Inflammatory macrophage treated with lipopolysaccharide for 1 hour (primary cell): ENCODE measurements at places on chromosomes 3 and 15.

GRCh38 chr3:173465112-173465511 is 67.6 kb downstream of the NLGN1 start:
- DNase-seq, result no peak

GRCh38 chr3:10983219-10983916 is 9.2 kb upstream of the SLC6A1 start:
- DNase-seq, result peak; percentile 49

DNA sequence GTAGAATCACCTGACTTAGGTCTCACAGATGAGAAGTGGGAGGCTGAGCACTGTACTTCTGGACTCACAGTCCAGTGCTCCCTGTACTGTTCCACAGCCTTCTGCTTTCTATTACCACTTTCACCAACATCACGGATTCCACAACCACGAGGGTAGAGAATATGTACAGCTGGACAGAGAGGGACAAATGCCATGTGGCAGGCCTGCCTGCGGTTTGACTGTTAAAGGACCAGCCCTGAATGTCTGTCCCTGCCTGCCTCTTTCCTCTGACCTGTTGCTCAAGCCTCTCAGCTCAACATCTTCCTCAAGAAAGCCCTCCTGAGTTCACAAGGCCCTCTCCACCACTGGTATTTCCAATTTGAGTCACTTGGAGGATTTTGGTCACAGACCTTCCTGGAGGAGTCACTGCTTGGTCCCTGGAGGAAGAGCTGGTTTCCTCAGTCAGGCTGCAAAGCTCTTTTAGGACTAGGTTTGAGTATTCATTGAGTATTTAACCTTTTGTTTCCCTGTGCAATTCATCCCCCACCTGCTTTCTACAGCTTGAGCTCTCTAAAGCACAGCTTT is 49.1 kb downstream of the RAB11A start:
- DNase-seq, result no peak

GRCh38 chr3:14208977-14209394 is 30.4 kb downstream of the LSM3 start:
- no peak for DNase-seq

DNA sequence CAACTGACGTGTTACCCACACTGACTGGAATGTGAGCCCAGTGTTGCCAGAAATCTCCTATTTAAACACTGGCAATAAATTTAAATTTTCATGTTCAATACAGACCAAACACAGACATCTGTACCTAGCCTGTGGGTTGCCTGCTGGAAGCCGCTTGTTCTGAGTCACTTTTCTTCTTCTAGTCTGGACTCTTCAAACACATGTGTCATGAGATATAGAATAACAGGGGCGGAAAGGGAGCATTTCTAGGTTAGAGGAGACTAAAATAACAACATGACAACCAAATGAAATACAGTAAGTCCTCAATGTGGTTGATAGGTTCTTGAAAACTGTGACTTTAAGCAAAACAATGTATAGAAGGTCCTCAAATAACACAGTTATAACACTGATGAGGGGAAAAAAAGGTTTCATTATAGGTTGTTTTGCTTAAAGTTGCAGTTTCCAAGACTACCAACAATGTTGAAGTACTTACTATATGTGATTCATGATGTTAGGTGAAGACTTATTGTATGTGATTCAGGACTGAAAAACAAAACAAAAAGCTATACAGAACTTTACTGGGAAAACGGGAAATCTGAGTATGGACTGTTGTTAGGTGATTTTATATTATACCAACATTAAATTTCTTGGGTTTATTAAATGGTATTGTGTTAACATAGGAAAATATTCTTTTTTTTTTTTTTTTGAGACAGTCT is 63.1 kb downstream of the PRKAR2A start:
- DNase-seq, result no peak

- no peak for DNase-seq
Measured at GRCh38 chr3:189512821-189513220, 118.4 kb upstream of the TP63 start.

DNA sequence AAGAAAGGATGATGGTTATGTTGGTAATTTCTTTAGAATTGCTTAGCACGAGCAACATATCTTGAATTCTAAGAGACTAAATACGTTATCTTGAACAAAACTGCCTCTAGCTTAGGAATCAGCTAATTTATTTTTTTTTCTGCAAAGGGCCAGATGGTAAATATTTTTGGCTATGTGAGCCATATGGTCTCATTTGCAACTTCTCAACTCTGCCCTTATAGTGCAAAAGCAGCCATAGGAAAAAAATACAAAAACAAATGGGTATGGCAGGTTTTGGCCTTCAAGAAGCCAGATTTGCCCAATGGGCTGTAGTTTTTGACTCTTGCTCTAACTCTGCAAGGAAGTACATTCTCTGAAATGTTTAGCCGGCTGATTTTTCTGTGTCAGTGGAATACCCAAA is 11.9 kb downstream of the OXSM start:
- no peak for DNase-seq

DNA sequence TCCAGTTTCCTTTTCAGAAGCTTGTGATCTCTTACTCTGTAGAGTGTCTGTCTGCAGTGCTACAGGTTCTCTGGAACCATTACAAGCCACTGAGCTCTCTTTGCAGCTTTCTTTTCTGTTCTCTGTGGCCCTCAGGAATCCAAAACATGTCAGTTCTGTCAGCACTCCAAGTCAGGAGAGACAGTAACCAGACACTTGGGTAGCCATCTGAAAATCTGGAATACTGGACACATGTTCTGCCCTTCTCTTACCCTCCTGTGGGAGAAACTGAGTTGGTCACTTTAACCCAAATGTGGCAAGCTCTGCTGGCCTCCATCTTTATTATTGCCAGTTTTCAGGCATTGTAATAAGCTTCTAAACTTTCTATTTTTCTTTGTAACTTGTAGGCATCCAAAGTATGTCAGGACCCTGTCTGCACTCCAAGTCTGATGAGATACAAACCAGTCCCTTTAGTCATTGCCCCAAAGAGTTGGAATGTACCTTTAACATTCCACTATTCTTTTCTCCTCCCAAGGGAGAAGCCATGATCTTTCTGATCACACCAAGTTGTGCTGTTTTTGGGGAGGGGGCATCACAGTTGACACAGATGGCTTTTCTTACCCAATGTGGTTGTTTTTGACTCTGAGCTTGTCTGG is 183.7 kb downstream of the DPH6 start:
- DNase-seq, result no peak

DNA sequence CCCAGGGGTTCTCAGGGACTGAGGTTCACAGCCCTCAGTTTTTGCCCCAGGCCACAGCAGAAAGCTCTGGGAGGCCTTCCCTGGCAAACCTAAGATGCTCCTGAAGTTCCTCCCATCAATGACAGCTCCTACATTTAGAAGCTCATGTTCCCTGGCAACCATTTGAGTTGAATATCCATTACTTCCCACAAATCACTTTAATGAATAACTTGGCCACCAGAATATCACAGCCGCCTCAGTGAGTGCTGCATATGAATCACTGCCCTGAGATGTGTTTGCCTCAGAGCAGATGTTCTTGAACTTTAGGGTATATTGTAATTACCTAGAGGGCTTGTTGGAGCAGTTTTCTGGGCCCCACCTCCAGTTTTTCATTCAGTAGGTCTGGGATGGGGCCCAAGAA is 27.4 kb downstream of the SLCO2A1 start:
- no peak for DNase-seq

DNA sequence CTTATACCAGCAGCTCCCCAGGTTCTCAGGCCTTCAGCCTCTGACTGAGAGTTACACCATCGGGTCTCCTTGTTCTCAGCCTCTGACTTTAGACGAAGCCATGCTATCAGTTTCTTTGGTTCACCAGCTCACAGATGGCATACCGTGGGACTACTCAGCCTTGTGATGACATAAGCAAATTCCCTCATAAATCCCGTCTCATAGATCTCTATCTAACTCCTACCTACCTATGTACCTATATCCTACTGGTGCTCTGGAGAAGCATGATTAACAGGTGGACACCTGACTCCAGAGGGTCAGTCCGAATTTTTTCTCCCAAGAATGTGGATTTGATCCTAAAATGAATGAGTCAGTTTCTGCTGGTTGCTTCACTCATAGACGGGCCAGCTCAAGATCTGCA is 59.1 kb upstream of the CDV3 start:
- no peak for DNase-seq

DNA sequence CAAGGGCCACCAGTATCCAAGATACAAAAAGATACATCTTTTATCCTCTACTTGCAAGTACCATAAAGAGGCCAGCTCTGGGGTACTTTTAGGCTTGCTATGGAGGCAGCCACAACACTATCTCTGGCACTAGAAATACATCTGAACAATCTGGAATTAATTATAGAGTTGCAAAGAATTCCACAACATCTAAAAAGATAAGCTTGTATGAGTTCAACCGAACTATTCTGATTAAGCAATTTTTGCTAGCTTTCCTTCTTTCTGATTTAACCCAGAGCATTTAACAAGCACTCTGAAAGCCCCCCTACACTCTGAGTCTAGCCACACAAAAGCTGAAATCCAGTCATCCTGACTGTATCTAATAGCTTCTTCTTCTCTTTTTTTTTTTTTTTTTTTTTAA is 95.4 kb downstream of the FRMD5 start:
- DNase-seq, result no peak

DNA sequence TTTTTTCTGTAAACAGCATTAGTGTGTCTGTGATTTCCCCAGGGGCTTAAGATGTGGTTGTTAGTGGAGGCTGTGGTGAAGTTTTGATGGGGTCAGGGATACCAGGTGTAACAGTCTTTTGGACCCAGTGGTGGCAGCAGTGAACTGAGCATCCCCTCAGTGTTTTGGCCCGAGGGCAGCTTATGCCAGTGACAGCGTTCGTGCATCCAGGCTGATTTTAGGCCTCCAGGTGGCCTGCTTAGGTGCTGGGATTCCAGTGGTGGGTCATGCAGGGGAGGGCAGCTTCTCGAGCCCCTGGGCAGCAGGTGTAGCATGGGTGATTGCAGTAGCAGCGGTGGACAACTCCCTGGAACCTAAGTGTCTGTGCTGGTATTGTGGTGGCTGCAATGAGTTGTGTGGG is 29.2 kb downstream of the STT3B start:
- DNase-seq, result no peak

- DNase-seq, result no peak
Measured at GRCh38 chr3:69890084-69890483, 109.4 kb upstream of the SAMMSON start.

- DNase-seq, result no peak
Measured at GRCh38 chr3:193944518-193944884, 191.4 kb upstream of the HES1 start.

DNA sequence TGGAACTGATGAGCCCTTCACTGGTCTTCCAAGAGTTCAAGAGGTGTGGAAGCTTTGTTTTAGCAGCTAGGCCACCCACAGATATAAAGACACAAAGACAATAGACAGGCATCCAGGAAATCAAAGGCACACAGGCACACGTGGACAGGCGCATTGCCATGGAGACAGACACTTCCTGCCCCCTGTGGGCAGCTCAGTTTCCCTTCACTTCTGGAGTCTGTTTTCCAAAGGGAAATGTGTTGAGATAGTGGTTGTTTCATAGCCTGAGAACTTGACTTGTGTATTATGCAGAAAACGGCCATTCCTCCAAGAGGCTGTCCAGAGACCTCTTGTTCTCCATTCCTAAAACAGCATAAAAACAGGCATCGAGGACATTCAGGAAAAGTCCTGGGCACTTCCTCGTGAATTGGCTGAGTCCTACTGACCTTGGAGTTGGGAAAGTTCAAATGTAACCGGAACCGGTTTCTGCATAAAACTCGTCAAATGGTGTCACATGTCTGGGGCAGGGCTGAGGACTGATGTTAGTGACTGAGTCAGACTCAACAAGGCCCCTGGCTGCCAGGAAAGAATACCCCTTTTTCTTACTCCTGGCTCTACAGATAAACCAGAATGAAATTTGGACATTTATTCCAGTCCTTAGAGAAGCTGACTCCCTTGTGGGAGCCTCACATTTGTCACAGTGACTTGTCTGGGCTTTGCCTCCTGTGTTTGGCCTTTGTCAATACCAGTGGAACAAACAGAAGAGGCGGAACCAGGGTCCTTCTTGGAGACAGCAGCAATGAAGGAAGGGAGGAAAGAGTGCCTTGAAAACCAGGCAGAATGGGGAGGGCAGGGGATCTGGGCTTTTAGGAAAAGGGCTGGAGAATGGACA is 1.3 kb downstream of the ALPK3 start:
- no peak for DNase-seq

DNA sequence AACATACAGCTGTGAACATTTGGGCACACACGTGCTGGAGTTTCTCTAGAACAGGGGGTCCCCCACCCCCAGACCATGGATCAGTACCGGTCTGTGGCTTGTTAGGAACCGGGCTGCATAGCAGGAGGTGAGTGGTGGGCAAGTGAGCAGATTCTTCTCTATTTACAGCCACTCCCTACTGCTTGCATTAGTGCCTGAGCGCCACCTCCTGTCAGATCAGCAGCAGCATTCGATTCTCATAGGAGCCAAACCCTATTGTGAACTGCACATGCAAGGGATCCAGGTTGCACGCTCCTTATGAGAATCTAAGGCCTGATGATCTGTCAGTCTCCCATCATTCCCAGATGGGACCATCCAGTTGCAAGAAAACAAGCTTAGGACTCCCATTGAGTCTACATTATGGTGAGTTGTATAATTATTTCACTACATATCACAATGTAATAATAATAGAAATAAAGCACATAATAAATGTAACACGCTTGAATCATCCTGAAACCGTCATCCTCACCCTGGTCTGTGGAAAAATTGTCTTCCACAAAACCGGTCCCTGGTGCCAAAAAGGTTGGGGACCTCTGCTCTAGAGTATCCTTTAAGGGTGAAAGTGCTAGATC is 25.8 kb downstream of the CHRM5 start:
- DNase-seq, result no peak

- no peak for DNase-seq
Measured at GRCh38 chr3:183357564-183358079, 70.8 kb downstream of the MCF2L2 start.

GRCh38 chr3:142958707-142959106 is 4.8 kb downstream of the PAQR9 start:
- no peak for DNase-seq

DNA sequence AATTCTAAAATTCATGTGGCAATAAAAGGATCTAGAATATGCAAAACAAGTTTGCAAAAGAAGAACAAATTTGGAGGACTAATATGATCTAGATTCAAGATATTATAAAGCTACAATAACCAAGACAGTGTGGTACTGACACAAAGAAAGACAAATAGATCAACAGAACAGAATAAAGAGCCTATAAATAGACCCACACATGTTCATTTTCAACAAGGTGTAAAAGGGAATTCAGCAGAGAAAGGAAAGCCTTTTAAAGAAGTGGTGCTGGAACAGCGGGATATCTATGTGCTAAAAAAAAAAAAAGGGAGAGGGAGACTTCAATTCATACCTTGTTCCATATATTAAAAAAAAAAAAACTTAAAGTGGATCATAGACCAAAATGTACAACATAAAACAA is 149.0 kb downstream of the WDR76 start:
- no peak for DNase-seq

GRCh38 chr3:189845069-189845468 is 213.9 kb downstream of the TP63 start:
- no peak for DNase-seq

DNA sequence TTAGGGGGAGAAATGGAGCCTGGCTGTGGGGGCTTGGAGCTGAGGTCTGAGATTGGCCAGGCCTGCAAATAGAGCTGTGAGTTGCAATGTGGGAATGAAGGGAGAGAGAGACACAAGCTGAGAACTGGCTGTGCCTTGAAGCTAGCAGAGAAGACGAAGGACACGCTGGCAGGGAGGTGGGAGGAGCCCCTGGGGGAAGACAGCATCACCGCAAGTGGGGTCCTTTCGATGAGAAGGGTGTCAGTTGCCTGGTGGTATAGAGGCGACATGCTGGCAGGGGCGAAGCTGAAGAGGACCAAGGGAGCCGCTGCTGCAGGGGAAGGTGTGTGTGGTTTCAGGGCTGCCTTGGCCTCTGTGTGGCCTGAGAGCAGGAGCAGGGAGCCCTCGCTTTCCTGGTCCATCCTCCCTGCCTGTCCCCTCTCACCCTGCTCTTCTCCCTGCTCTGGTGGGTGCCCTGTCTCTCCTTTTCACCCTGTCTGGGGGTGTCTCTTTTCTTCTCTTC is 5.5 kb downstream of the RHCG start:
- no peak for DNase-seq
